ENCODE measurements at places on chromosomes 1 and 21.

- peaks cover 4% of the 10 kb centered on the region for H3K27me3 ChIP-seq
- no peak overlapping the region for H3K27ac ChIP-seq
- peaks cover 23% of the 10 kb centered on the region for H3K4me1 ChIP-seq
- H3K4me3 ChIP-seq: no peak overlapping the region
Observed at GRCh38 chr1:150235294-150235851, 539 bp downstream of the ANP32E start.

DNA sequence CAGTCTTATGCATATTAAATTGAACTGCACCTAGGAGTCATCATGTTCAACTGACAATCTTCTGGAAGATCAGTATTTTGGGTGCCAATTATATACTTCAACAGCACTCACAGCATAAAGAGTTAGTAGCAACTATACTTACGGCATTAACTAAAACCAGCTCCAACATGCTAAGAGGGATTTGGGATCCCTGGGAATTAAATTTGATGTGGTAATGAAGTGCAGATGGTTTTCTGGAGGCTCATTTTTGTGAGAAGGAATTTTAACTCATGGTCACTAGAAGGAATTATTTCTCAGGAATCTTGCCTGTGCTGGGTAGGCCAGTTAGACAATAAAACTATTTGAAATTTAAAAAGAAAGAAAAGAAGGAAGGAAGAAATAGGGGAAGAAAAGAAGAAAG, 18.3 kb downstream of the IFI44 start:
- peak overlapping the region; percentile 21 for H3K27ac ChIP-seq
- DNase-seq: no peak
- H3K27me3 ChIP-seq: no peaks in the 10 kb centered on the region
- no peak overlapping the region for H3K4me3 ChIP-seq

GRCh38 chr1:156452907-156453306, 47.7 kb downstream of the MEF2D start:
- no peak for DNase-seq
- H3K27me3 ChIP-seq: peaks cover 18% of the 10 kb centered on the region
- H3K27ac ChIP-seq: no peak overlapping the region
- no peaks in the 10 kb centered on the region for H3K36me3 ChIP-seq
- H3K4me3 ChIP-seq: no peak overlapping the region

DNA sequence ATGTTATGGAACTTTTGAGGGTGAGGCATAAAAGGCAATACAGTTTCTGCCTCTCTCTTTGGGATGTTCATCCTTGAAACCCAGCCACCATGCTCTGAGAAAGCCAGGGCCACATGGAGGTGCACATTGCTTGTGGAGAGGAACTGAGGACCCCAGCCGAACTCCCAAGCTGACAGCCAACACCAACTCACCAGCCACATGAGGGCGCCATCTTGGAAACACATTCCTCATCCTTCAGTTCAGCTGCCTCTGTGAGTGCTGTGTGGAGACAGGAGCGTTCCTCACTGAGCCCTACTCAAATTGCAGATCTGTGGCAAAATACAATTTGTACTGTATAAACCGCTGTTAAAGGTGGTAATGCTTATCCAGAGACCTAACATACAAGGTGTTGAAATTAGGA, 137.5 kb downstream of the GABPA start:
- no peaks in the 10 kb centered on the region for H3K4me1 ChIP-seq
- H3K4me3 ChIP-seq: no peak overlapping the region
- no peak overlapping the region for H3K27ac ChIP-seq
- H3K36me3 ChIP-seq: peaks cover 5% of the 10 kb centered on the region
- DNase-seq: no peak

GRCh38 chr21:43029785-43030184, 45.9 kb downstream of the CBS start:
- H3K4me3 ChIP-seq: no peak overlapping the region
- no peaks in the 10 kb centered on the region for H3K27me3 ChIP-seq
- DNase-seq: no peak
- no peak overlapping the region for H3K27ac ChIP-seq
- H3K36me3 ChIP-seq: peaks cover 29% of the 10 kb centered on the region
- H3K4me1 ChIP-seq: no peaks in the 10 kb centered on the region

- no peaks in the 10 kb centered on the region for H3K36me3 ChIP-seq
- peaks cover 32% of the 10 kb centered on the region for H3K27me3 ChIP-seq
- H3K27ac ChIP-seq: no peak overlapping the region
- H3K4me1 ChIP-seq: no peaks in the 10 kb centered on the region
- peak; percentile 36 for DNase-seq
- no peak overlapping the region for H3K4me3 ChIP-seq
Observed at GRCh38 chr21:34693192-34693810, 24.5 kb downstream of the CLIC6 start.

DNA sequence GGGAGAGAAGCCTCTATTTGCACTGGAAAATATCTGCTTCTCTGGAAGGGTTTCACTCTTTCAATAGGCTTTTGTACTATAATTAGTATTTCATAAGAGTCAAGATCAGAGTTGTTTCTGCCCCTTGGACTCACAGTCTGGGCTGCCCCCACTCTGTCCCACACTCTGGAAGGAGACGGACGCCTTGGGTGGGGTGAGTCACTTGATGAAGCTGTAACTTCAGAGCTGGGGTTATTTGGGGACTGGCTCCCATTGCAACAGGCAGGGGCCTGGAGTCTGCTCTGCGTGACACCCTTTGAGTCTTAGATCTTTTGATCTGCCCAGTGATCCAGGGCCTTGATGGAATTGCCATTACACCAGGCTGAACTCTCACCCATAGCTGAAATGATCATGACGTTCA, 4.0 kb upstream of the KCNA10 start:
- no peak overlapping the region for H3K27ac ChIP-seq
- peaks cover 65% of the 10 kb centered on the region for H3K27me3 ChIP-seq
- no peaks in the 10 kb centered on the region for H3K36me3 ChIP-seq
- H3K4me3 ChIP-seq: no peak overlapping the region
- H3K4me1 ChIP-seq: peaks cover 7% of the 10 kb centered on the region
- no peak for DNase-seq

DNA sequence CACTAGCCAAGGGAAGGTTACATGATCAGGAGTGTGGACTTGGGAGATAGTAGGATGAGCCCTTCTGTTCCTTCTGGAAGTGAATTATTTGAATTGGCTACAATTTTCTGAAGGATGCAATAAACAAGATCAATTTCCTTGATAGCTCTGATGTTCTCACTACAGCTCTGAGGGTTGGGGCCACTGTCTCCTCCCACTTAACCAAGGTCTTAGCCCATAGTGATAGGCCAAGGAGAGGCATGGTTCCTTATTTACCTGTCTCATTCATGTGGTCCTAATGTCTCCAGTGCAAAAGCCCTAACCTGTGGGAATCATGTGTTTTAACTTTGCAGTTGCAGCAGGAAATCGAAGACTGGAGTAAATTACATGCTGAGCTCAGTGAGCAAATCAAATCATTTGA, 34.8 kb downstream of the MIA3 start:
- H3K27ac ChIP-seq: no peak overlapping the region
- no peak overlapping the region for H3K4me3 ChIP-seq
- H3K27me3 ChIP-seq: no peaks in the 10 kb centered on the region
- peaks cover 26% of the 10 kb centered on the region for H3K4me1 ChIP-seq
- DNase-seq: no peak
- peaks cover 39% of the 10 kb centered on the region for H3K36me3 ChIP-seq

- no peak overlapping the region for H3K4me3 ChIP-seq
- H3K27me3 ChIP-seq: no peaks in the 10 kb centered on the region
- DNase-seq: no peak
- no peak overlapping the region for H3K27ac ChIP-seq
- peaks cover 12% of the 10 kb centered on the region for H3K4me1 ChIP-seq
Observed at GRCh38 chr21:26112127-26112742, 58.3 kb downstream of the APP start.

- H3K4me3 ChIP-seq: peak overlapping the region; percentile 68
- peaks cover under 1% of the 10 kb centered on the region for H3K27me3 ChIP-seq
- H3K4me1 ChIP-seq: peaks cover 44% of the 10 kb centered on the region
- DNase-seq: no peak
Observed at GRCh38 chr1:169890761-169891538, 2.7 kb downstream of the SCYL3 start.

DNA sequence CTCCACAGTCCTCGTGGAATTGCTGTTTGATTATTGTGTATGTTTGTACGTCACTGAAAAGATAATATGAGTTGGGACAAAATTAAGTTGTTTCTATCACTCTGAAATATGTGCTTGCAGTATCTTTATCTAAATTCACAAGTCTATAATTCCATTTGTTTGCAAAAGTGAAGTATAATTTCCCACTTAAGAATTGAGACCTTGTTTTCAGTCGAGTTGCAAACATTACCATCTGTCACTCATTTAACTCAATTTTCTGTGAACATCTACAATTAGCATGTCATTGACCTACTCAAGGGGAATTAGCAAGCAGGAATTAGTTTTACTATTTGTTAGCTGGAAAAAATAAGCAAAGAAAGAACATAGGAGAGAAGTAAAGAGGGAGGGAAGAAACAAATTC, 195.8 kb downstream of the TPR start:
- H3K4me1 ChIP-seq: peaks cover 2% of the 10 kb centered on the region
- no peak for DNase-seq
- no peaks in the 10 kb centered on the region for H3K36me3 ChIP-seq
- no peak overlapping the region for H3K27ac ChIP-seq
- no peak overlapping the region for H3K4me3 ChIP-seq

GRCh38 chr21:29155118-29155932, 24.9 kb downstream of the MAP3K7CL start:
- no peaks in the 10 kb centered on the region for H3K36me3 ChIP-seq
- H3K4me3 ChIP-seq: no peak overlapping the region
- H3K27ac ChIP-seq: no peak overlapping the region

DNA sequence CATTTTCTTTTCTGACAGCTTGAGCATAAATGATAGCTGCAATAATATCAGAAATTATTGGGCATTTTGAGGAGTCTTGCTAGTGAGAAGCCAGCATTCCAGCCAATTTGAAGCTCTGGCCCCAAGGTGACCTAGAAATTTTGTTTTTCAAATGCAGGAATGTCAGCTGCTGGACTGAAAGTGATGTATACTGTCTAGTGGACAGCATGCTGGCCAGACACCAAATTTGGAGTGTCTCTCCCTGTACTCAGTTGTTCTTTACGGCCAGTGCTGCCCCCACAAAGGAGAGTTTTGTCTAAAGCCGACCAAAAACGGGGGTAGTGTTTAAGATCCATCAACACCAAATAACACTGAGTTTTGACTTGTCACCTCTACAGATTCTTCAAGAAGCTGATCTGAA, 5.2 kb downstream of the RGS7 start:
- DNase-seq: no peak
- H3K4me1 ChIP-seq: peaks cover 8% of the 10 kb centered on the region
- peak overlapping the region; percentile 24 for H3K27ac ChIP-seq
- peaks cover 24% of the 10 kb centered on the region for H3K27me3 ChIP-seq

DNA sequence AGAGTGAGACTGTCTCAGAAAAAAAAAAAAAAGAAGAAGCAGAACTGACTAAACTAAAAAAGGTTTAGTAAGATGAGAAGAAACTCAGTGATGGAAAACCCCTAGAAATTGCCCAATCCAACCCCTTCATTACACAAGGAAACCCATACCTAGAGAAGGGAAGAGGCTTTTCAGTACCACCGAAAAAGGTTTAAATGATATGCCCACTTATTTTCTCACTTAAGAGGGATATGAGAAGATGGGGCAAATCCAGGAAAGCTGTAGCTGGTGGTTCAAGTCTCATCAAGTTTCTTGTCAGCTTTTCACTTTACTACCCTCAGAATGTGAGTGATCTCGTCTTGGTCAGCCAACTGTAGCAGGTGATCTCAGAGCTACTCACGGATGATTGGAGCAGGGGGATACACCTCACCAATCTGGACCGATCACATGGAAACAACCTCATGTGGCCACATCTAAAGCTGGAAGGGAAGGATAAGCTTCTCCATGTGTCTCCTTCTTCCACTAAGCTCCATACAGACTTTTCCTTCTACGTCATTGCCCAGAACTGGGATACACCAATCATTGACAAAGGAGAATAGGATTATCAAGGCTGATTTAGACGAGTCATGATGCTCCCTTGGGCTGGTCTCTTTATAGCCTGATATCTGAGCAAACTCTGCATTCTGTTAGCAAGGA, 126.7 kb upstream of the POU3F1 start:
- H3K36me3 ChIP-seq: no peaks in the 10 kb centered on the region
- peaks cover 13% of the 10 kb centered on the region for H3K4me1 ChIP-seq
- no peak for DNase-seq

DNA sequence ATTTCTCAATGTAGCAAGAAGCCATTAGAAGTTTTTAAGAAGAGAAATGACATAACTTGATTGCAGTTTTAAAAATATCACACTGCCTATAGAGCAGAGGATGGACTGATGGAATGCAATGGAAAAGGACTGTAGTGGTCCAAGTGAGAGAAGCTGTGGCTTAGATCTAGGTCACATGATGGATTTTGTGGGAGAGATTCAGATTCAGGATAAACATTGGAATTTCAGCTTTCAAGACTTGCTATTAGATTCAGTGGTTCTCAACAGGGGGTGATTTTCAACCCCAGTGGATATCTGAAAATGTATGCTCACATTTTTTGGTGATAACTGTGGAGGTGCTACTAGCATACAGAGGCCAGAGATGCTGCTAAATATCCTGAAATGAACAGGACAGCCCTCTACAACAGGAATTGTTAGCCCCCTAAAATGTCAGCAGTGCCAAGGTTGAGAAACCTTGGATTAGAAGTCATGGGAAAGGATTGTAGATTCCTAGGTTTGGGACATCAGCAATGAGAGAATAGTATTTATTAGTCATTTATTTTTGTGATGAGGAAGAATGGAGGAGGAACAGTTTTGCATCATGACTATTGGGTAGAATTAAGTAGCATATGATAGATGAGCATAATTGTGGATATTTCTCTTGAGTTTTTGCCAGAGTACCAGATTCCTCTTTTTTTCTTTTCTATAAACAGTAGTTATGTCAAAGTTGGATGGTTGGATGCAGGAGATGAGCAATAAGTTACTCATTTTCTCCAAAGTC, 30.1 kb upstream of the KCNK2 start:
- no peak overlapping the region for H3K4me3 ChIP-seq
- H3K27me3 ChIP-seq: no peaks in the 10 kb centered on the region
- no peak overlapping the region for H3K27ac ChIP-seq
- H3K4me1 ChIP-seq: no peaks in the 10 kb centered on the region

DNA sequence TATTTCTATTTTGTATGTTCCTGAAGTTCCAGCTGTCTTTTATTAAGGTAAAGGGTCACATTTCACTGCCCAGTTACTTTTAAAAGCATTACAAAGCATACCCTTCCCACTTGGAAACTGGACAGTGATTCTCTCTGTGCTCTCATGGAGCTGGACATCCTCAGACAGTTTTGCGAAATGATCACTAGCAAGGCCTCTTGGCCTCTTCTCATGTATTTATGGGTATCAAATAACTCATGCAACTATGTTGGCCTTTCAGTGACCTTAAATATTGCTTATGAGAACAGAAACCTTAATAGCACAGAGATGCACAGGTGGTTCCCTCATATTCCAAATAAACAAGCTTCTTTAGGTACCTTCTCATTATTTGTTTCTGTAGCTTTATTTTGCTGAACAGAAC, 7.9 kb upstream of the AMPD1 start:
- no peak for DNase-seq
- no peaks in the 10 kb centered on the region for H3K4me1 ChIP-seq
- peaks cover 11% of the 10 kb centered on the region for H3K36me3 ChIP-seq
- no peak overlapping the region for H3K27ac ChIP-seq
- no peaks in the 10 kb centered on the region for H3K27me3 ChIP-seq

DNA sequence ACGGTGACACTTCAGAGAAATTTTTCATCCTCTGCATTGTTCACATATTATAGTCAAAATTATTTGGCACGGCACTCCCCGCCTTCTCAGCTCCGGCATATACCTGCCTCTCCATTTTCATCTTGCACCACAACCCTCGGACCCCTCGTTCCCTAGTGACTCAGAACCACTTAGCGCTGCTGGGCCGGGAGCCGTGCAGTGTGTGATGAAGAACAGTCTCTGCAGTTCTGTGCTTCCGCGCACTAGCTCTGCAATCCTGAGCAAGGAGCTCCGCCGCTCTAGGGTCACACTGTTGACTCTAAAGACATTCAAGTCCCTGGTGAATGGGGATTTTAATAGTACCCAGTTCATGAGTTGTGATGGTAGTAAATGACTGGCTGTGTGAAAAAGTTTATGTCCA, 221.2 kb downstream of the SLC35F3 start:
- peaks cover 6% of the 10 kb centered on the region for H3K36me3 ChIP-seq
- no peak for DNase-seq
- no peak overlapping the region for H3K27ac ChIP-seq
- peaks cover 32% of the 10 kb centered on the region for H3K27me3 ChIP-seq

Data from naive B cell (primary cell).